ENCODE measurements at places on chromosomes 4 and X. TPM values are rescaled to one million over a fixed set of nuclear protein-coding genes. Genes with fewer than 3 reads are reported as not detected.

Gene HELT
- total RNA-seq: not detected

Gene SLC7A11
- total RNA-seq: 17.3 TPM

Gene EDNRA
- 0.58 TPM for total RNA-seq

Gene CTAG1B
- not detected for total RNA-seq

Gene NSUN7
- total RNA-seq: 0.42 TPM

Gene SULT1E1
- not detected for total RNA-seq

Gene P2RY10
- total RNA-seq: not detected

Gene PRKG2
- total RNA-seq: 0.85 TPM

Measured in A549 treated with GW870086 at 1 μM for 4 hours (cell line).